GM23248 (cell line): ENCODE measurements at places on chromosomes 3 and 15. TPM values are rescaled to one million over a fixed set of nuclear protein-coding genes. Genes with fewer than 3 reads are reported as not detected.

GRCh38 chr15:91257746-91258414 is 157.8 kb downstream of the SV2B start:
- no peak overlapping the region for H3K4me3 ChIP-seq
- no peaks in the 10 kb centered on the region for H3K4me1 ChIP-seq
- no peak overlapping the region for H3K27ac ChIP-seq
- no peaks in the 10 kb centered on the region for H3K27me3 ChIP-seq

The IGSF11 gene
- not detected in 2 replicates for total RNA-seq

- H3K27me3 ChIP-seq, result no peaks in the 10 kb centered on the region
- H3K4me3 ChIP-seq, result peak overlapping the region; percentile 77
- H3K36me3 ChIP-seq, result no peaks in the 10 kb centered on the region
- peaks cover 25% of the 10 kb centered on the region for H3K4me1 ChIP-seq
- peak overlapping the region; percentile 79 for H3K27ac ChIP-seq
Observed at GRCh38 chr15:55992769-55993110, 672 bp downstream of the NEDD4 start.

- no peaks in the 10 kb centered on the region for H3K4me1 ChIP-seq
- H3K27me3 ChIP-seq, result no peaks in the 10 kb centered on the region
- H3K4me3 ChIP-seq, result no peak overlapping the region
- H3K36me3 ChIP-seq, result no peaks in the 10 kb centered on the region
- DNase-seq, result no peak
- H3K27ac ChIP-seq, result no peak overlapping the region
Observed at GRCh38 chr3:80017369-80017768, 249.6 kb upstream of the ROBO1 start.

The STAB1 gene
- total RNA-seq, result under 0.01 TPM in 1 of 2 replicates, not detected in the other

DNA sequence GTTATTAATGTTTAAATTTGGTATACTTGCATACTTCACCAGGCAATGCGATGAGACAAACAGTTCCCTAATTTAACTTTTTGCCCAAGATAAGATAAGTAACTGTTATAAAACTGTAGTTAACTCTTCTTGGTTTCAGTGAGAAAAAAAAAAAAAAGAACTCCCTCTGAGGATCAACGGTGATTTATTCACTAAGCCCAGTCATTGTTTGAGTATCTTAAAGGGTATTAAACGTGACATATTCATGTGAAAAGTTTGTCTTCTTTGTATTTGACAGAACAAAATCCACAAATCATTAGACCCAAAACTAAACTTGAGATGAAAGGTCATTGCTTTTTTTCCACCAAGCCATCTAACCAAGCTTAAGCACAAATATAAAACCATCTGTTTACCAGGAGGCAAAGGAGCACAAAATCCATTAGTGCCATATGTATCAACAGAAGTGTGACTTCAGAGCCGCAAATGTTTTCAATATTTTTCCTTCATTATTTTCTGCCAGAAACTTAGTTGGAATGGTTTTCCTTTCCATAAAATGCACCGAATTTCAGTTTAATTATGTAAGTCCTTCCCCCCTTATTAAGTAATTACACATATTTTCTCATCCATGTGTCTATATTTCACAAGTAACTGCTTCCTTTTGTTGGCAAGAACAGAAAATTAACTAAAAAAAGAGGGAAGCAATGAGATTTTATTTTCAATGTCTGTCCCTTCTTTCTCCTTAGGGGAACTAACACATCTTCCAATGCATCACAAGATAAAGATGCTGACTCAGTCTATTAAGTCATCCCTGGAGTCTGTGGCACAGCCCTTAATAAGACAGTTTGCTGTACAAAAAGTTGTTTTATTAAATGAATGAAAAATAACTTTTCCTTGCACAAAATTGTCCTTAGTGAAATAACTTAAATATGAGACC is 92.2 kb upstream of the RAP2B start:
- no peaks in the 10 kb centered on the region for H3K27me3 ChIP-seq
- H3K27ac ChIP-seq, result peak overlapping the region; percentile 59
- peak; percentile 86 for DNase-seq
- peak overlapping the region; percentile 48 for H3K4me3 ChIP-seq
- peaks cover 15% of the 10 kb centered on the region for H3K4me1 ChIP-seq

The OR4F15 gene
- total RNA-seq, result 0.13 TPM in 1 of 2 replicates, not detected in the other

- H3K4me3 ChIP-seq, result no peak overlapping the region
- DNase-seq, result no peak
- no peaks in the 10 kb centered on the region for H3K27me3 ChIP-seq
Observed at GRCh38 chr3:26718315-26718714, 95.7 kb downstream of the LRRC3B start.

The FRMD4B gene
- total RNA-seq, result not detected in 2 replicates

The GABRA5 gene
- 0.22 and 0.25 TPM in 2 replicates for total RNA-seq

The MYRIP gene
- total RNA-seq, result 0.32 TPM in 1 of 2 replicates, not detected in the other

DNA sequence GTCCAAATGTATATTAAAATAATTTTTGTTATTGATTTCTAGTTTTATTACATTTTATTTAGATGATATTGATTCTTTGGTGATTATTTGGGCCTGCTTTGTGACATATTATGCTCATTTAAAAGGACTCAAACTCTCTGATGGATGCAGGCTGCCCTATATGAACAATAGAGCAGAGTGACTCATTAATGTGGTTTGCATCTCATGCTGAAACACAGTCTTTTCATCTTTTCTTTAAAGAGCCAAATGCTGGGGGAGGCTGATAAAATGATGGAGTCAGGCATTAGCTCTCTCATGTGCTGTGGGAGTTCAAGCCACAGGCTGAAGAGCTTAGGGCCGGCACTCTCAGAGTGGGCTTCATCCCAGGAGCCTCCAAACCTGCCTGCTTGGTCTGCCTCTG is 7.2 kb downstream of the PLA1A start:
- peak; percentile 78 for DNase-seq
- no peak overlapping the region for H3K4me3 ChIP-seq

DNA sequence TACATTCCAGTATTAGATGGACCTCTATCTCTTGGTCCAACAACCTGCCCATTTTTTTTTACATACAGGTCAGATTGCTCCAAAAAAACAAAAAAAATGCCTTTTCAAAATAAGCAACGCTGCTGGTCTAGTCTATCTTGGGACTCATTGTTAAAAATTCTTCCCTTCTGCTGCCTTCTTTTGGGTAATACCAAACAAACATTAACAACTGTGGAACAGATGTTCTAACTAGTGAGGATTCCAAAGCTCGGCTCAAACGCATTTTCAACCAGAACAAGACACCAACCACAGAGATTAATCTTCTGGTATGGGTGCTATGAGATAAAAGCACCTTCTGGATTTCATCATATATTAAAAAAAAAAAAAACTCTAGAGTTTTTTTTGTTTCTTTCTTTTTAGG is 24.7 kb downstream of the ARHGAP31 start:
- DNase-seq, result peak; percentile 53
- peaks cover 21% of the 10 kb centered on the region for H3K4me1 ChIP-seq
- no peaks in the 10 kb centered on the region for H3K27me3 ChIP-seq
- no peak overlapping the region for H3K4me3 ChIP-seq

DNA sequence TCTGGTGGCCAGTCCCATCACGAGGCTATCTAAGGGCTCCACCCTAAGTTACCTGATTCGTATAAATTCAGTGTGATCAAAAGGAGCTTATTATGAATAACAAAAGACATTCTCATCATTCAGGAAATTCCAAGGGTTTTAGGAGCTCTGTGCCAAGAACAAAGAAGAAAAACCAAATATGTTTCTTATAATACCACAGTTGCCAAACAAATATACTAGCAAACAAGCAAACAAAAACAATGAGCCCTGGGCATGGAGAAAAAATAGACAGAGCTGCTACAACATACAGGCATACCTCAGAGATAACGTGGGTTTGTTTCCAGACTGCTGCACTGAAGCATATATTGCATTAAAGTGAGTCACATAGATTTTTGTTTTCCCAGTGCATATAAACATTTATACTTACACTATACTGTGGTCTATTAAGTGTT is 20.2 kb upstream of the CFAP161 start:
- 0 out of 2 replicates have a peak overlapping the region, but pooled peaks have one; percentile 6 for H3K27ac ChIP-seq
- H3K4me1 ChIP-seq, result peaks cover 50% of the 10 kb centered on the region
- no peaks in the 10 kb centered on the region for H3K27me3 ChIP-seq
- no peaks in the 10 kb centered on the region for H3K36me3 ChIP-seq
- peak; percentile 80 for DNase-seq
